Activated CD4-positive, CD25-positive, alpha-beta regulatory T cell (primary cell): ENCODE measurements at places on chromosomes 3 and 15.

DNA sequence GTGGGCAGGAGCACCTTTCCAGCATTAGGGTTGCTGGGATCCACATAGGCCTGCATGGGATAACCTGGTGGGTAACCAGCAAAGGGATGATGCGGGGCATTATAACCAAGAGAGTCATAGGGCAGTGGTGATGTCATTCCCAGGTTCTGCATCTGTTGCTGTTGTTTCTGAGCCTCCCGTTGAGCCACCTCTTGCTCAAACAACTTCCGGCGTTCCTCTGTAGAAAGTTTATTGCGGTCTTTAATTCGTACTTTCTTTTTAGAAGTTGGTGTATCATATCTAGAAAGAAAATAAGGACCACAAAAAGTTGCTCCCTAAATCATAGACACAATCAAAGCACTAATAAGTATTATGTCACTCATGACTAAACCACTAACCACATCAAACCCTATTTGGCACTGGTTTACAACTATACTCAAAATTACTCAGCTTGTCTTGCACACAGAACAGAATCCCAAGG, 77.8 kb downstream of the NBEAL2 start:
- no peak for DNase-seq

GRCh38 chr3:156536524-156537316, 18.2 kb downstream of the SSR3 start:
- DNase-seq = no peak

DNA sequence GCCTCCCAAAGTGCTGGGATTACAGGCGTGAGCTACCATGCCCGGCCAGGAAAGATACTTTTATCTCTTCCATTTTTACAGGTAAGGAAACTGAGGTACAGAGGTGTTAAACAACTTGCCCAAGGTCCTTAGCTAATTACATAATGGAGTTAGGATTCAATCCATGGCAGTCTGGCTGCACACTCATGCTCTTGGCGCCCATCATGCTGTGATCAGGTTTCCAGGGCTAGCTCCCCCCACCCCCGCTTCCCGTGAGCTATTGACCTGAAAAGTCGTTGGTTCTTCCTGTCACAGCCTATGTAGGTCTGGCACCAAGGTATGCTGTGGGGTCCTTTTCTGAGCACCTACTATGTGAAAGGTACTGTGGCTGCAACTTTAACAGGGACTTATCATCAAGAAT, 55.9 kb upstream of the LARS2 start:
- no peak for DNase-seq

GRCh38 chr15:65221697-65222096, 10.4 kb upstream of the CILP start:
- DNase-seq = no peak

- no peak for DNase-seq
Observed at GRCh38 chr15:55247311-55247710, 42.3 kb downstream of the RAB27A start.

- DNase-seq = no peak
Observed at GRCh38 chr3:193560870-193561269, 6.2 kb upstream of the ATP13A4 start.

DNA sequence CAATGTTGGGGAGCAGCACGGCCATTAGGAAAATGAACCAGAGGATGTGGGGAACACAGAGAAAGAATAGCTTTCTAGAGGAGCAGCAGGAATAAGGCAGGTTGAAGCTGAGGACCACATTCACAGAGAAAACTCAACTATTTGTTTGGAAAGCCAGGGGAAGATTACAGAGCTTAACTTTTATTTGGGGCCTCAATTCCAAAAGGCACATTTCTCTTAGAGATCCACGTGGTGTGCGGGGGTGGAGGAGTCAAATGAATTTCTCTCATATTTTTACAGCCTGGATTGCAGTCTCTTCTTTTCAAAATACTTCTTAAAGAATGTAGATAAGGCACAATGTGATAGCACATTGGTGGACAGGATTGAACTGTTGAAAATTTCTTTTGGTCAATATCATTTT, 253.7 kb downstream of the ROBO1 start:
- DNase-seq = no peak

- no peak for DNase-seq
Observed at GRCh38 chr3:169348929-169349621, 314.4 kb downstream of the MECOM start.

GRCh38 chr3:192255839-192256238, 471.5 kb downstream of the FGF12 start:
- no peak for DNase-seq

DNA sequence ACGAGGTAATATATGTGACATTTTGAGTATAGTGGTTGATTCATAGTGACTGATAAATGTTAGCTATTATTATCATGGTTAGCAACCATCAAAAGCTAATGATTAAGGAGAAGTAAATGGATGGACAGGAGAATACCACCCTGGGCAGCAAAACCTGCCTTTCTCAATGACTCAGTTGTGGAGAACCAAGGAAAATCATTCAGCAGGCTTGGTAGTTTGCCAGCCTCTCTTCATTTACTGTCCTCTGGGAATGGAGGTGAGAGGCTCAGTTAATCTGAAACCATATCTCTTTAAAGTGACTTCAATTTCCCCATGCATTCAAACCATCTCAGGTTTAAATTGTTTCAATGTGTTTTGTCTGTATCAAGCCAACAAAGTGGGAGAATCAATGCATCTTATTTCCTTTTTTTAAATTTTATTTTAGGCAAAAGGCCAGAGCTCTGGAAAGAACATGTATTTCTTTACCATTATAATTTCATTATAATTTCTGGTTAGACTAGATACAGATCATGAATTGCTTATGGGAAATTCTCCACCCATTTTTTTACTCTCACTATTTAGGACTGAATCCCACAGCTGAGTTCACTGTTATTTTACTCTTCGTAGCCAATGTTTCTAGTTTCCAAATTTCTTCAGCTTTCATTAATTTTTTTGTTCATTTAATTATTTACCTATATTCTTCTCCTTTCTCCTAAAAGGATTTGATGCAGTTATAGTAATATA, 2.7 kb downstream of the TM4SF18 start:
- DNase-seq = no peak

DNA sequence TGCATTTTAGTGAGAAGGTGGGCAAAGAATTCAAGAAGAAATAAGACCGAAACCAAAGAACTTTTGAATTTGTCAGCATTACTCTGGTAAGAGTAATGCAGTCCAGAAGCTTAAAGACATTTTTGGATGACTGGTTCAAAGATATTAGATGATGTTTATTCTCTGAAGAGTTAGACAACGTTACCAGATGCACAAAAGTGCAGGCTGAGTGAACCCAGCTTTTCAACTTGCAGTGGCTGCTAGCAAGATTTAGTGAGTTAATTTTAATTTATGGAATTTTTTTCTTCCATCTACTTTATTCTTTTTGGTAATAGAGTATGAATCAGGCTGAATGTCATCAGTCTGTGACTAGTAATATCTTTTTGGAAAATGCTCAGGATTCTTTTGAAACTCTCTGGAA, 267.3 kb upstream of the AZI2 start:
- DNase-seq = no peak

DNA sequence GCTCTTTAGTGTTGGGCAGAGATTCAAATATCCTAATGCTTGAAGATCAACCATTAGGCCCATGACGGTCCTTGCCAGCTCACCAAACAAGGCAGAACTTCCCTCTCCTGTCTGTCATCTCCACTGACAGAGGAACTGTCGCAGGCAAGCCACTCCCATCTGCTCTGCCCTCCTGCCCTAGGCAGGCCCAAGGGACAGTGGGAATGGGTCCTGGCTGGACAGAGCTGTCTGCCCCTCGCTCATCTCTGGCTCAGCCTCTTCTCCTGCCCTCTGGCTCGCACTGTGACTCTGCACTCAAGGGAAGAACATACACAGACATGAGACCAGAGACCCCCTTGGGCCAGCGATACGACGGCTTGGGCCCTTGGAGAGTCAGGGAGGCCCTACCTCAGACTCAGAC, 7.6 kb upstream of the MUSTN1 start:
- DNase-seq = no peak

- DNase-seq = no peak
Observed at GRCh38 chr3:194810076-194810475, 124.4 kb downstream of the FAM43A start.

DNA sequence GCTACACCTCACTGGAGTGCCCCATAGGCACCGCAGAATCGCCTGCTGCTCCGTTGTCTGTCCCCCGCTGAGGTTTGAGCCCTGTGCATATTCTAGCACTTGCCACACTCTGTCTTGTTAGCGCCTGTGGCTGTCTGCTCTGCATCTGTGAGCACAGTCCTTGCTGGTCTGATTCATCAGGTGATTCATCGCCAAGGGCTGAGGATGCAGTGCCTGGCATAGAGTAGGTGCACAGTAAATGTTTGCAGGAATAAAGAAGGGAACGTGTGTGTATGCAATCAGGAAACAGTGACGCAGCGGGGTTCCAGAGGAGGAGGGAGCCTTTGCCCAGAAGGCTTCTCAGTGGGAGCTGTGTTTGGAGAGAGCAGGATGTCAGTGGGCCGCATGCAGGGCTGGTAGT, 124.0 kb upstream of the PLXNA1 start:
- DNase-seq = no peak

- no peak for DNase-seq
Observed at GRCh38 chr3:177569875-177570657, 372.8 kb upstream of the TBL1XR1 start.

DNA sequence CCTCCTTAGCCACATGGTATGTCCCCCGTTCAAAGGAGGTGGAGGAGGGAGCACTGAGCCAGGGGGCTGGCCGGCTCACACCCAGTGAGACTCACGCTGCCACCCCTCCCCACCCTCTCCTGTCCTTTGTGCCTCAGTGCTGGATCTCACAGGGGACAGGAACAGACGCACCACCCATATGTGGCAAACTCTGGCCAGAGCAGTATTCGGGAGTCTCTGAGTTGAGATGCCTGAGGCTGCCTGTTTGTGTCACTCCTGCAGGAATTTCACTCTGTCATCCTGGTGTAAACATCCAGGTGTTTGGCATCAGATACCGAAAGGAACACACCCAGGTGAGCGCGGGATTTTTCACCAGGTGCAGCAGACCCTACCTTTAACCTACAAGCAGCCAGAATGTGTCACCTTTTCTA, 25.7 kb downstream of the RGMA start:
- no peak for DNase-seq

GRCh38 chr3:66467996-66468735, 32.7 kb downstream of the LRIG1 start:
- no peak for DNase-seq

- DNase-seq = no peak
Observed at GRCh38 chr3:187006864-187007630, 76.7 kb downstream of the ST6GAL1 start.

- DNase-seq = no peak
Observed at GRCh38 chr3:15324379-15324808, 8.0 kb downstream of the SH3BP5 start.

- DNase-seq = no peak
Observed at GRCh38 chr15:63232943-63233342, 43.5 kb downstream of the RAB8B start.

GRCh38 chr3:138781012-138781470, 53.7 kb downstream of the PIK3CB start:
- no peak for DNase-seq
